NCI-H187 (cell line): ENCODE measurements at places on chromosomes 7 and 10.

DNA sequence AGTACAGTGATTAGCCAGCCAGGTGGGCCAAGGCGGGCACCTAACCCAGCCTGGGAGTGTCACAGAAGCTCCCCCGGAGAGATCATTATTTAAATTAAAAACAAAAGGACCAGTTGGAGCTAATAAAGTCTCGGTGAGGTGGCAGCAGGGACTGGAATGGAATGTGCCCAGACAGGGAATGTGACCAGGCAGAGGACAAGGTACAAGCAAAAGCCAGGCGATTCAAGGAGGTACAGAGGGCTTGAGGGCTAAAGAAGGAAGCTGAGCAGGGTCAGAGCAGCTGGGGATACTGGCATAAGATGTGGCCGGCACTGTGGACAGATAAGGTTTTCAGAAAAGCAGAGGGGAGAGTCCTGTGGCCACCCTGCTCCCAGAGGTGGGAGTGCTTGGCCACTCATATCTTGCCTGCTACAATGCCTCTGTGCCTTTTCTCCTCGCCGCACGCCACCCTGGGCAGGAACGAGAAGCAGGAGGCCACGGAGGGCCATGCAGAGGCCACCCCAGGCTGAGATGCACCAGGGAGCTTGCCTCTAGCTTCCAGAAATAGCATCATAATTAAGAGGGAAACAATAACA is 13.2 kb downstream of the TMEM273 start:
- no peak for DNase-seq

GRCh38 chr7:98178321-98178720 is 32.9 kb upstream of the BHLHA15 start:
- no peak for DNase-seq

DNA sequence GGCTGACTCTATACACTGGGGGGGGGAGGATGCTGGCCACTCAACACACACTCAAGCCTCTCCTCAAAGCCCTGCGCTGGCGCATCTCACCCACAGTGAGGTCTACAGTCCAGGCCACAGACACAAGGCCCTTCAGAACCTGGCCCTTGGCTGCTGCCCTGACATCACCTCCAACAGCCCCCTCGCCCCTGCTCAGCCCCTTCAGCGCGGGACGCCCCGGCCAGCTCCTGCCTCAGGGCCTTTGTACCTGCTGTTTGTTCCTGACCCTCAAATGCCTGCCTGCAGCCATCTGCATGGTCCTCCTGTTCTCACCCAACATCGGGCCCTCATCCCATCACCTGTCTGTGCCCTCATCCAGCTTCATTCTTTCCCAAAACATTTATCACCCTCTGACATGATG is 572.6 kb downstream of the DNAJB6 start:
- DNase-seq: no peak

DNA sequence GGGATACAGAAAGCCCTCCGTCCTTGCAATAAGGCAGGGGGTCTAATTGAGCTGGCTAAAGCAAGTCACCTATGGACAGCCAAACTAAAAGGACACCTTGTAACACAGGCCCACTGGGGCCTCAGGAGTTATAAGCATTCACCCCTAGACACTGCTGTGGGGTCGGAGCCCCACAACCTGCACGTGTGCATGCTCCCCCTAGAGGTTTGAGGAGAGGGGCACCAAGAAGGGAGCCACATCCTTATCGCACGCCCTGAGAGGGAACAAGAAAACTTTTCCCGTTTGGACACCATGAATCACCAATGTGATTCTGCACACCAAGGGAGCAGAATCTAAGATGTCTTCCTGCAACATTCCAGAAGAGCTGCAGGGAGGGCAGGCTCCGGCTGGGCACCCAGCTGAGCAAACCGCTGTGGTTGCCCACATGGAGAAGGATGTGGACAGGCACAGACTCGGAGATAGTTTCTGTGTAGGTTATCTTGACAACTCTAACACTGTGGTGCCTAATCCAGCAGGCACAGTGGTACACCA is 17.7 kb upstream of the TARP start:
- no peak for DNase-seq

DNA sequence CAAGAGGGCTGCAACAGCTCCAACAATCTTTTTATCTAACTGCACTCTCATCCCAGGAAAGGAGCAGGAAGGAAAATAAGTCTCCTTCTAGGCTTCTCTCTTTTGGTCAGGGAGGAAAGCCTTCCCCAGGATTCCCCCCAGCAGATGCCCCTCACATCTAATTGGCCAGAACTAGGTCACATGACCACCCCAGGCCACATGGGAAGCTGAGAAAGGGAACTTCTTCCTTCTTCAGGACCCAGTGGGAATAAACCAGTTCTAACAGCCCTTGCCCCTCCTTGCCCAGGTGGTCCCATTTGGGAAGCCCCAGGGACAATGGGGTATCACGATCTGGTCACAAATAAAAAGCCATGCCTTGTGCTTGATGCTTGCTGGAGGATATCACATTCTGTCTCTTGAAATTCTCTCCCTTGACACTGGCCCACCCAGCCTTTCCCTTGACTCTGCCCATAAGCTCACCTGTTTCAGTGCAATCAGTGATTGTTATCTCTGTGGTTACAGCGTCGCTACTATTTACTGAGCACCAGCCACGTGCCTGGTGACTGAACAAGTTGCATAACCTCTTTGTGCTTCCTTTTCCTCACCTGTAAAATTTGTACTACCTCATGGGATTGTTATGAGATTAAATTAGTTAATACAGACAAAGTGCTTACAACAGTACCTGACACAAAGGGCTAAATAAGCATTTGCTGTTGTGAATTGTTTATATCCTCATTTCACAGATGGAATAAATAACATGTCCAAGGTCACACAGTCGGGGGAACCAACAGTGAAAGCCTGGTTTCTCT is 9.0 kb upstream of the TACR2 start:
- DNase-seq: no peak

DNA sequence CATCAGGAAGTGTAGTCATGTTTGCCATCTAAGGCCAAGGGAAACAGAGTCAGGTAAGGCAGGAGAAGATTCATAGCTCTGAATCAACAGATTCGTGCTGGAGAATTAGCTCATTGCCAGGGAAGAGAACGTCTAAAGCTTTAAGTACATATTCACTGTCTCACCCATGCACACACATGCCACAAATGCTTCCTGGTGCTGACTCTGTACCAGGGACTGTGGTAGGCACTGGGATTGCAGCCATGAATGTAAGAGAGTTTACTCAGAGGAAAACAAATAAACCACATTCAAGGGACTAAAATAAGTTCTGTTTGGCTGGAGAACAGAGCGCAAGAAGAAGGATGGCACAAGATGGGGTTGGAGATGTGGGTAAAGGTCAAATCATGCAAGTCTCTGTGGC is 89.8 kb upstream of the HPS1 start:
- no peak for DNase-seq

DNA sequence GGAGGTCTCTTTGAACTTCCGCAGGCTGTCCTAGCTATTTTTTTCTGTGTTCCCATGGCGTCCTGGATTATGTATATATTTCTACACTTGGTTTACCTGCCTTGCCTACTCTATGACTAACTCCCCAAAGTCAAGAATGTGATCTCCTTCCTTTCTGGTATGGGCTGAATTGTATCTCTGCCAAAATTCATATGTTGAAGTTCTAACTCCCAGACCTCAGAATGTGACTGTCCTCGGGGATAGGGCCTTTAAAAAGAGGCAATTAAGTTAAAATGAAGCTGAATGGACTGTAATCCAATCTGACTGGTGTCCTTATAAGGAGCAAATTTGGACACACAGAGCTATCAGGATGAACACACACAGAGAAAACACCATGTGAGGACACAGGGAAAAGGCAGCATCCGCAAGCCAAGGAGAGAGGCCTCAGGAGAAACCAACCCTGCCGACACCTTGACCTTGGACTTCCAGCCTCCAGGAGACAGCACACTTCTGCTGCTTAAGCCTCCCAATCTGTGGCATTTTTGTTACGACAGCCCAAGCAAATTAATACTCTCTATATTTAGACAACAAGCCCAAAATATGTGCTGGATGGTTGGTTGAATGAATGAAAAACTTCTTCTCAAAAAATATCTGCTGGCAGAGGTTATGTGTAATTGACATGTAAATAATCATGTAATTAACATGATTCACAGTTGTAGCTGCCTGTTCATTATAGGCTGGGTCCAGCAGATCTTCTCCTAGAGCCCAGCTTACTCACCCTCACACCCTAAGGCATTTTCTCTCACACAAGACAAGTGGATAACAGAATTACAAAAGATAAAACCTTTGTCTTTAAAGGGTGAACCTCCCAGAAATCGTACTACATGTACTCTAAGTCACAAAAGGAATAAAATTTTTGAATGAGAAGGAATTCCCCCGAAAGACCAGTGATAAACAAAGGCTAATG is 123.7 kb downstream of the CUBN start:
- DNase-seq: no peak

GRCh38 chr10:79123547-79123963 is 54.8 kb downstream of the ZMIZ1 start:
- DNase-seq: no peak

GRCh38 chr10:94037286-94037685 is 43.6 kb downstream of the PLCE1 start:
- DNase-seq: no peak
